Activated T-cell treated with anti-CD3 and anti-CD28 coated beads, Interleukin-2, amount 50 U/mL, for 72 hours (primary cell): ENCODE measurements at places on chromosomes 5 and 9. TPM values are rescaled to one million over a fixed set of nuclear protein-coding genes. Genes with fewer than 3 reads are reported as not detected.

Gene PCDHGA7
- not detected for total RNA-seq

Gene TNFSF8
- total RNA-seq = 99.5 TPM

Gene INIP
- total RNA-seq = 43.5 TPM

Gene STK32A
- not detected for total RNA-seq

Gene SLC6A18
- total RNA-seq = not detected

Gene RC3H2
- total RNA-seq = 35.6 TPM

Gene KIF20A
- 50.4 TPM for total RNA-seq

Gene FBP1
- 1.3 TPM for total RNA-seq

Gene PTPA
- total RNA-seq = 98.3 TPM

Gene ANKRD31
- 0.58 TPM for total RNA-seq
